ENCODE measurements at places on chromosomes 13 and 19. TPM values are rescaled to one million over a fixed set of nuclear protein-coding genes. Genes with fewer than 3 reads are reported as not detected.
A peak's percentile ranks its signal among the peaks of the same experiment; 100 is the strongest.

The SEMA6B gene
- 19.0 TPM for total RNA-seq

The PDX1 gene
- total RNA-seq: not detected

The PCDH17 gene
- total RNA-seq: 82.6 TPM

The ZNF649 gene
- total RNA-seq: 32.9 TPM

DNA sequence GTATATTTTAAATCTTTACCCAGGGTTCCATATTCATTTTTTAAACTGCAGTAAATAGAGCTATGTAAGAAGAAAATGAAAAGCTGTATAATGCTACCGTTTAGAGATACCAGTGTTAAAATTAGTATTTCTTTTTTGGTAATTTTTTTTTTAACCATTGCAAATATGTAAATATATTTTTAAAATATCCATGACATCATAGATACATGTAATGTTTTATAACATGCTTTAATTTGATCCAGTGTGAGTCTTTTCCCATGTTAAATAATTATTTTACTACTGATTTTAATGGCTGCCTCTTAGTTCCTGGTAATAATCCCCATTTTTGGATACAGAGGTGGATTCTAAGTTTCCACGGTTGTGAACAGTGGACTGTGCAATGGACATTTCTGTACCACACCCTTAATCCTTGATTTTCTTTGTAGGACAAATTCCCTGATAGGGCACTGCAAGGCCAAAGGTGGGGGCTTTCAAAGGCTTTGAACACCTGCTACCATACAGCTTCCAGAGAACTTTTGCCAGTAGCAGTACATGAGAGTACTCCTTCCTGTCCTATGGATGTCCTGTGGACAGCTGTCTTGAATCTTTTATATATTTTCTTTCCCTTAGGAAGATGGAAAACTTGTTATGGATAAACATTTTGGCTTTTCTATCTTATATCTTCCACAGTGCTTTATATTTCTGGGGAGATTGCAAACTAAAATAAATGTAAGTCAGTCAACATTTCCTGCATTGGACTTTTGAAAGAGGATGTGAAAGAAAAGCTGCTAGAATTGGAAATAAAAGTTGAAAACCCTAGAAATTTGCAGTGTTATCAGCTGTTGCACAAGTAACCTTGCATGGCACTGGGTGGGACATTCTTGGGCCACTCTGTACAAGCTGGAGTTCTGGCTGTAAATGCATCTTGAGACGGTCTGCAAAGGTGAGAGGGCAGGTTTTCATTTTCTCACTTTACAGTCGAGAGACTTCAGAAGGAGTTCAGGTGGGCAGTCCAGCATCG is 46.8 kb downstream of the ARHGEF7 start:
- H3K27me3 ChIP-seq: no peaks in the 10 kb centered on the region
- H3K36me3 ChIP-seq: peaks cover 4% of the 10 kb centered on the region
- no peak overlapping the region for H3K4me3 ChIP-seq
- no peaks in the 10 kb centered on the region for H3K4me1 ChIP-seq
- DNase-seq: no peak

DNA sequence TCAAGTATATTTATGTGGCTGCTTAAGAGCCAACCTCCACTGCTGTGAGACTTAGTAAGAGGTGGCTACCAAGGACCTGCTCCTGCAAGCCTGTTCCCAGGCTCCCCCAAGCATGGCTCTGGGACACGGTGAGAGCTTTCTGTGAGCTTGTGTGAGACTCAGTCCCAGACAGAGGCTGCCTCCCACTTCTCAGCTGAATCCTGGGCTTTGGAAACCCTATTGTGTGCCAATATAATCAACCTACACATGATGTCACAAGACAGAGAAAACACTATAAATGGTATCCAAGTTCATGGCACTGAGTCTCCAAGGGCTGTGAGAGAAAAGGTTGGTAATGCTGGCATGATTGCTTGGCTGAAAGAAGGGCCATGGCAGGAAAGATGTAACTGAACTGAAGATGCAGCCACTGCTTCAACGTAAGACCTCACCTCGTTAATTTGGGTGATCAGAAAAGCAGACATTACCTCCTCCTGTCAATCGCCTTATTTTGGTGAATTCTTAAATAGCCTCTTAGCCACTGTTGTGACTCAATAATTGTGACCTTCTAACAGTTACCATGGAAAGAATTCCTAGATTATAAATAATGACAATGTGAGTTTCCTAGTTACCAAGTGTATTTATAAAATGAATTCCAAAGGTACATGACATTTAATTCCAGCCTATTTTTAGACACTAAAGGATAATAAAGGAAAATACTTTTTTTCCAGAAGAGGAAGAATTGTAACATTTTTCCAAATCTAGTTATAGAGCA is 332.0 kb downstream of the IRS2 start:
- H3K36me3 ChIP-seq: no peaks in the 10 kb centered on the region
- no peak overlapping the region for H3K4me3 ChIP-seq
- no peaks in the 10 kb centered on the region for H3K27me3 ChIP-seq
- DNase-seq: no peak

DNA sequence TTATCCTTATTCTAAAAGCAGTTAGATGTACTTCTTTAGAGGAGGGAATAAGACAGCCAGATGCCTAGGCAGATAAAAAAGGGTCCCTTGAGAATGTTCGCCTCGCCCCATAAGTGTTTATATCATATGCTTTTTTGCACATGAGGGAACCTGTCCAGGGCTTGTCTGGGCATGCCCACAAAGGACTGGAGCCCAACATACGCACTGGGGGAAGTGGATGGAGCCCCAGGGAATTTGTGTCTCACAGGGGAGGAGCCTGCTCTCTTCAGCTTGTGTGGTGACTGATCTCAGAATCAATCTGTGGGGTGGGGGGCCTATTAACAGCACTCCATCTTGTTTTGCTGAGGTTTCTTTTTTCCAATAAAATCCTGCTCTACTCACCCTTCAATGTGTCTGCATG is 22.6 kb downstream of the MED4 start:
- no peak for DNase-seq
- no peak overlapping the region for H3K4me3 ChIP-seq
- H3K27ac ChIP-seq: no peak overlapping the region
- no peaks in the 10 kb centered on the region for H3K27me3 ChIP-seq
- H3K4me1 ChIP-seq: no peaks in the 10 kb centered on the region
- H3K36me3 ChIP-seq: peaks cover 33% of the 10 kb centered on the region

GRCh38 chr13:75421133-75421532 is 60.8 kb downstream of the TBC1D4 start:
- H3K4me3 ChIP-seq: no peak overlapping the region
- peaks cover 7% of the 10 kb centered on the region for H3K4me1 ChIP-seq
- H3K27ac ChIP-seq: no peak overlapping the region
- H3K27me3 ChIP-seq: no peaks in the 10 kb centered on the region

DNA sequence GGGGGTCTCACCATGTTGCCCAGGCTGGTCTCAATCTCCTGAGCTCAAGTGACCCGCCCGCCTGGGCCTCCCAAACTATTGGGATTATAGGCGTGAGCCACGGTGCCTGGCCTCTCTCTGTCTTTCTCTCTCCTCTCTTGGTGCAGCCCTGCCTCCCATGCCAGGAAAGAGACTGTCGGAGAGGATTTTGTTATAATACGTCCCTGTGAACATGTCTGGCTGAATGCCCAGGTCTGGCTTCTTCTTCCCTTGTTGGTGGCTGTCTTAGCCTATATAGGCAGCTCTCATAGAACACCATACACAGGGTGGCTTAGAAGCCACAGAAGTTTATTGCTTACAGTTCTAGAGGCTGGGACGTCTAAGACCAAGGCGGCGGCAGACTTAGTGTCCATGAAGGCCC is 46.4 kb downstream of the PEX11G start:
- H3K4me1 ChIP-seq: peaks cover 3% of the 10 kb centered on the region
- H3K36me3 ChIP-seq: peaks cover 67% of the 10 kb centered on the region
- H3K27ac ChIP-seq: no peak overlapping the region
- H3K27me3 ChIP-seq: no peaks in the 10 kb centered on the region
- no peak overlapping the region for H3K4me3 ChIP-seq
- DNase-seq: peak; percentile 76

GRCh38 chr19:55303477-55303876 is 19.7 kb downstream of the BRSK1 start:
- H3K27ac ChIP-seq: no peak overlapping the region
- H3K4me3 ChIP-seq: no peak overlapping the region
- peaks cover 16% of the 10 kb centered on the region for H3K4me1 ChIP-seq

GRCh38 chr13:30696278-30697176 is 38.8 kb upstream of the ALOX5AP start:
- no peaks in the 10 kb centered on the region for H3K36me3 ChIP-seq
- no peaks in the 10 kb centered on the region for H3K27me3 ChIP-seq
- peak overlapping the region; percentile 72 for H3K27ac ChIP-seq
- peaks cover 15% of the 10 kb centered on the region for H3K4me1 ChIP-seq
- DNase-seq: peak; percentile 61
- no peak overlapping the region for H3K4me3 ChIP-seq

GRCh38 chr19:2798733-2799132 is 13.4 kb downstream of the THOP1 start:
- H3K27ac ChIP-seq: no peak overlapping the region
- DNase-seq: no peak
- H3K4me3 ChIP-seq: no peak overlapping the region
- peaks cover 100% of the 10 kb centered on the region for H3K36me3 ChIP-seq
- no peaks in the 10 kb centered on the region for H3K4me1 ChIP-seq

The LPAR6 gene
- total RNA-seq: 65.8 TPM

DNA sequence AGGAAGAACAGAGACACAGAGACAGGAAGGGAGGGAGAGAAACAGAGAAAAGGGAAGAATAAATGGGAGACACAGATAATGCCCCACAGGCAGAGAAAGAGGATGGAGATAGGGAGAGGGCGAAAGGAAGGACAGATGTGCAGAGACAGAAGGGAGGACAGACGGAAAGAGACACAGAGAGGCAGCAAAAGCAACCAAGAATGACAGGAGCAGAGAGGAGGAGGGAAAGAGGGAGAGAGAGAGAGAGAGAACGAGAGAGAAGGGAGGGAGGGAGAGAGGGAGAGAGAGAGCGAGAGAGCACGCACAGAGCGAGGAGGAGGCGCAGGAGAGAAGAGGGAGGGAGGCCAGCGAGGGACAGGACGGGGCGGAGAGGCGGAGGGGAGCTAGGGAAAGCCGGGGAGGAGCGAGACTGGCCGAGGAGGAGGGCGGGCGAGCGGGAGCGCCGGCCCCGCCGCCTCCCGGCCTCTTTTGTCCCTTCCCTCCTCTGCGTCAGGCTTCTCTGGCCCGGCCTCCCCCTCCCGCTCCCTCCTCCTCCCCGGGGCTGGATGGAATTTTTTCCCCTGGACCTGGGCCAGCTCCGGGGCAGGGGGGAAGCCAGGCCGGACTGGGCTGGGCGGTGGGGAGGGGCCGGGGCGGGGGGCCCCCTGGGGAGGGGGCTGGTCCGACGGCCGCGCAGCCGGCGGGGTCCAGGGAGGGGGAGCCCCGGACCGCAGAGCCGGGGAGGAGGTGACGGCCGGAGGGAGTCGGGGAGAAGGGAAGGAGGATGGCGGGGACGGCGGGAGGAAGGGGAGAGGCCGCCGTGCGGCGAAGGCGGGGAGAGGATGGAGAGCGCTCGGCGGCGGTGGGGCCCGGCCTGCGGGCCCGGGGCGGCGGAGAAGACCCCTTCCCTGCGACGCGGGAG is 4.2 kb upstream of the SPACA6 start:
- H3K36me3 ChIP-seq: peaks cover 23% of the 10 kb centered on the region
- H3K4me1 ChIP-seq: peaks cover 57% of the 10 kb centered on the region
- peak overlapping the region; percentile 84 for H3K27ac ChIP-seq

- no peaks in the 10 kb centered on the region for H3K27me3 ChIP-seq
- DNase-seq: no peak
- H3K27ac ChIP-seq: no peak overlapping the region
Measured at GRCh38 chr13:108154421-108154858, 60.9 kb downstream of the LIG4 start.

- no peak for DNase-seq
- no peaks in the 10 kb centered on the region for H3K4me1 ChIP-seq
- no peak overlapping the region for H3K27ac ChIP-seq
- H3K27me3 ChIP-seq: no peaks in the 10 kb centered on the region
- H3K4me3 ChIP-seq: no peak overlapping the region
- H3K36me3 ChIP-seq: no peaks in the 10 kb centered on the region
Measured at GRCh38 chr13:76921516-76921915, 26.8 kb upstream of the ACOD1 start.

DNA sequence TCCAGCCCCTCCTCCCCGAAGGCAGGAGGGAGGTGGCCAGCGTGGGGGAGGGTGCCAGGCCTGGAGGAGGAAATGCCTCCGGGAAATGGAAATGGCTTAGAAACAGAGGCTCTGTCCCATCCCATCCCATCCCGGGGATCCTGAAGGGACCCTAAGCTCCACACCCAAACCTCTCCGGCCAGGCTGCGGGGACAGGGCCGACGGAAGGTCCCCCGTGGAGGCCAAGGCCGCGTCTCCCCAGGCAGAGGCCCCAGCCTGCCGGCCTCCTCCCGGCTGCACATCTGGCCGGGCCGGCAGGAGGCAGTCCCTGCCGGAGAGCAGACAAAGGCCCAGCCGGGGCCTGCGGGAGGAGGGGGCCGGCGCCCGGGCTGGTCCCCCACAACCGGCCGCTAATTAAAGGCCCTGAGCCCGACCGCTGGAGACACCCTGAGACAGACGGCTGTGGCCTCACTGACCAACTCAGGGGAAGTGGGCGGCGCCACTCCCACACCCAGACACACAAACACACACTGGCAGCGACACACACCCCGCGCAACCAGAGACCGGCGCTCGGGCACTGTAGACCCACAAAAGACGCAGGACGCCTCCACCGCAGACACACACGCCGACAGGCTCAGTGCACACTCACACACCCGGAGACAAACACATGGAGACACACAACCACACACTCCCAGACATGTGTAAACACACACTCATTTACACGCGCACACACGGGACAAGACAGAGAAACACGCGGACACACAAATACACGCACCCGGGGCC is 1.1 kb downstream of the ADAMTS10 start:
- H3K27ac ChIP-seq: peak overlapping the region; percentile 65
- H3K4me1 ChIP-seq: peaks cover 21% of the 10 kb centered on the region
- H3K4me3 ChIP-seq: peak overlapping the region; percentile 71
- no peaks in the 10 kb centered on the region for H3K27me3 ChIP-seq
- DNase-seq: no peak
- H3K36me3 ChIP-seq: peaks cover 23% of the 10 kb centered on the region

DNA sequence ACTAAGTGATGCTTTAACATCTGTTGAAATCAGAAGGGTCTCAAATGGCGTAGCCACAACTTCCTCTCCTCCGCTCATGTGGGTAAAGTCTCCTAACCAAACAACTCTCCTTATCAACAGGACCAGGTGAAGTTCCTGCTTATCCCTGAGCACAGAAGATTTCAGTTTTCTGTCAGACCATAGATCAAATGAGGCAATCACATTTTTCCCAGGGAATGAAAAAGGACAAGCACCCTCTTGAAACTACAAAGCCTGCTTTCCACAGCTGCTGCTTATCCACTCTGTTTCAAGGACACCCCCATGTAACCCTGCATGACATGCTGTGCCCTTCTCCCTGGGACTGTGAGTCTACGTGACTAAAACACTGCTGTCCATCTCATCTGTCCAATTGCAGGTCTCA is 788.3 kb upstream of the SLITRK5 start:
- H3K4me1 ChIP-seq: no peaks in the 10 kb centered on the region
- H3K27me3 ChIP-seq: no peaks in the 10 kb centered on the region
- DNase-seq: no peak
- no peak overlapping the region for H3K4me3 ChIP-seq

The ZNF20 gene
- 10.7 TPM for total RNA-seq

The FBXO17 gene
- total RNA-seq: 20.8 TPM
